ENCODE measurements at places on chromosomes 3 and 15.

DNA sequence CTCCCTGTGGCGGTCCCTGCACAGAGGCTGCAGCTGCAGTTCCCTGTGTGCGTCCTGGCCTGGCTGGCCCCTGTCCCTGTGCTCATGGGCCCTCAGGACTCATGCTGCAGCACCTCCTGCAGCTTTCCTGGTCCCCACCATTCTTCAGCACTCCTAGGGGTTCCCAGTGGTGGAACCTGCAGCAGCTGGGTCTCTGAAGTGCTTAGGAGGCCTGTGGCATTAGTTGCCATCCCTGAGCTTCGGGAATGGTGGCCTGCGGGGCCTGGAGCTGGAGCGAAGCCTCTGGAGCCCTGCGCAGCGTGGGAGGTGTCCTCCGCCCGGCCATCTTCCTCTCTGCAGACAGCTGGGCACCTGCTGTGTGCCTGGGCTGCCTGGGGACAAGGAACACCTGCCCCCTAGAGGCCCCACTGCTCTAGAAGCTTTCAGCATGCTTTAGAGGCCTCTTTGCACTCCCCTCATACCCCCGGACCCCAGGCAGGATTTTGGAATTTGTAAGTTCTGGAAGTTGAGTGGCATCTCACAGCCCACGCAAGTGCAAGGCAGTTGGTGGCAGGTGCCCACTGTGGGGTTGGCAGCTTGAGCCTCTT, 13.1 kb downstream of the PLXNA1 start:
- no peak for DNase-seq

- no peak for DNase-seq
These were observed 273.1 kb downstream of the FOXP1 start for GRCh38 chr3:71310359-71310979.

DNA sequence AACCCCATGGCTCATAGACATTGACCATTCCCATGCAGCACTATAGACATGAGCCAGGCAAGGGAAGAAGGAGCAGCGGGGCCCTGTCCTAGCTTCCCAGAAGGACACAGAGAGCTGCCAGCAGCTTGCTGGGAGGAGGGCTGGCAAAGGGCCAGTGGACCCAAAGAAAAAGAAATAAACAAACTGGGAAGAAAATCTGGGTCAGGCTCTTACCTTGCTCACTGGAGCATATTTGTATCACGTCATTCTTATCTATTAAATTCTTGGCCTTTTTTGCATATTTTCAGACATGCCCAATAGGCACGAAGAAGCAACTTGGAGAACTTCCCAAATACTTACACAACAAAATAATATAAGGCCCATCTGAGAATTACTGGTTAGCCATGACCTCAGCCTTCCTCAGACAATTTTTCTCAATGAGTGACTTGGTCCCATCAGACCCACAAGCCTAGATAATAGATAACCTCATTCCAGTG, 28.4 kb downstream of the RASGRP1 start:
- DNase-seq: no peak

DNA sequence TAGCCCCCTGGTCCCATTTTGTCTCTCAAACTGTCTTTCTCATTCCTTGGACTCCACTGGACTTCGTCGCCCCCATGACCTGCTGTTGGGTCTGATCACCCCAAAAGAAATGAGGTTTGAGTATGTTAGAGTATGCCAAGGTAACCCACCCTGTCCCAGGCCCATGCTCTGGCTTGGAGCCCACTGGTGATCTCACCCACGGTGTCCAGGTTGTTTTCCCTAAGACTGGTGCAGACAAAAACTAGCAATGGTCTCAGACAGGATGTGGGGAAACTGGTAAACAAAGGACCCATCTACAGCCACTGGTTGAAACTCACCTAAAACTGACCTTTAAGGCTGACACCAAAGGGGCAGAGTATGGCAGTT, 38.9 kb downstream of the EFCAB12 start:
- DNase-seq: no peak

- no peak for DNase-seq
These were observed 34.3 kb downstream of the FAIM start for GRCh38 chr3:138642927-138643253.

DNA sequence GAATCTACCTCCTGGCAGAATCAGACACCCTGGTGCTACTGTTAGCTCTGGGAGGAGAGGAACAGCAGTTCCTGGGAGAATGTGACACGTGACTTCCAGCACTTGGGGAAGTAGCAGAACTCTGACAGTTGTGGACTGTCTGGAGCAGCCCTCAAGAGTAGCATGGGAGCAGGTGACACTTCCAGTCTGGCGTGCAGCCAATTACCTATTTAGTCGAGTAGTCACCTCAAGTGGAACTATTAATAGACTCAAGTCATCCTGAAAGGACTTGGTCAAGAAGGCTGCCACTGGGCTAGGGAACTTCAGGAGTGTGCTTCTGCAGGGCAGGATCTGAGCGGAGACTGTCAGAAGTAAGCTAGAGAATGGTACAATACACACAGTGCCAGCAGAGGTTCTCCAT, 62.3 kb downstream of the MTHFS start:
- no peak for DNase-seq

DNA sequence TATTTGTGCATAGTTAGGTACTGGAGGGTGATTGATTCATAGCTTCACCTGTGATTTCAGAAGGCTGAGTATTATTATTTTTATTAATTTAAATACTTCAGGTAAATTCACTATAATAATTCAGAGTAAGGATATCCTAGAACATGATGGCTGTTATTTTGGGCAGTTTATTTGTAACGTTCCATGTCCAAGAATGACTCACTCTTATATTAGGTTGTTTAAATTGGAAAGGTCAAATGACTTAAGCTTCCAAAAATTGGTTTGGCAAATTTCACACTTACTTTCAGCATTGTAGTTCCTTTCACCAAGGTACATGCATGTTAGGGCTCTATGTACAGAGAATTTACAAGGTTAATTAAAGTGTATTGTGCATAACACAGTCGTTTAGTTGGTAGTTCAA, 120.2 kb downstream of the EPHA3 start:
- DNase-seq: no peak

DNA sequence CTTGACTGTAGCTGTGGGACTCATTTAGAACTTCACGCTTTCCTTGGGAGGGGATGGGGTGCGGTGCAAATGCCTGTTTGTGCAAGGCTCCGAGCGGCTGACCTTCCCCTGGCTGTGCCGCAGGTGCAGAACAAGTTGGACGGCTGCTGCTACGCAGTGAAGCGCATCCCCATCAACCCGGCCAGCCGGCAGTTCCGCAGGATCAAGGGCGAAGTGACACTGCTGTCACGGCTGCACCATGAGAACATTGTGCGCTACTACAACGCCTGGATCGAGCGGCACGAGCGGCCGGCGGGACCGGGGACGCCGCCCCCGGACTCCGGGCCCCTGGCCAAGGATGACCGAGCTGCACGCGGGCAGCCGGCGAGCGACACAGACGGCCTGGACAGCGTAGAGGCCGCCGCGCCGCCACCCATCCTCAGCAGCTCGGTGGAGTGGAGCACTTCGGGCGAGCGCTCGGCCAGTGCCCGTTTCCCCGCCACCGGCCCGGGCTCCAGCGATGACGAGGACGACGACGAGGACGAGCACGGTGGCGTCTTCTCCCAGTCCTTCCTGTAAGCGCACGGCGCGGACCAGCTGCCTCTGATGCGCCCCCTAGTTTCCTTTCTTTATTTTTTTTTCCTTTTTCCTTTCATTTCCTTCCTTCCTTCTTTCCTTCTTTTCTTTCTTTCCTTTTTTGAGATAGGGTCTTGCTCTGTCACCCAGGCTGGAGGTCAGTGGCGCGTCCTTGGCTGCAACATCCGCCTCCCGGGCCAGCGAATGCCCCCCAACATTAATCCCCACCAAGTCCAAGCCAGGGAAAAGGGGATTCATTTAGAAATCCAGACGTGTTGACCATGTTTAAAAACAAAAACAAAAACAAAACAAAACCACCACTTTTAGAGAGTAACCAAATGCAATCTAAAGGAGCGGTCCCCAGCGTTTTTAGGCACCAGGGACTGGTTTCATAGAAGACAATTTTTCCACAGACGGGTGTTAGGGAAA, 42.7 kb downstream of the EIF2AK4 start:
- no peak for DNase-seq

GRCh38 chr3:184368586-184369183, 7.2 kb downstream of the POLR2H start:
- no peak for DNase-seq

- DNase-seq: no peak
These were observed 121.7 kb downstream of the ZMAT3 start for GRCh38 chr3:178949896-178950295.

DNA sequence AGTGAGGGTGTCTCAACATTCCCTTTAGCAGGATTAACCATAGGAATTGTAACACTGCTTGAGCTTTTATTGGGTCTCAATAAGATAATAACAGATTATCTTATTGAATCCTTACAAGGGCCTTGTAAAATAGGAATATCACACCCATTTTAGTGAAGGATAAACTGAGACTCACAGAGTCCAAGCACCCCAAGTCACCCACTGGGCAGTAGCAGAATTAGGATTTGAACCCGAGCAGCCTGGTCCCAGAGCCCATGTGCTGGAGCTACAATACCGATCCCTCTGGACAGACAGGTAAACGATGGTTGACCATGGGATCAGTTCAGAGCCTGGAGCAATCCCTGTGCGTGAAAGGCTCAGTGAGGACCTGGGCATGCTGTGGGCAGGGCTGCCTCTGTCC, 56.3 kb upstream of the MRPS22 start:
- no peak for DNase-seq

DNA sequence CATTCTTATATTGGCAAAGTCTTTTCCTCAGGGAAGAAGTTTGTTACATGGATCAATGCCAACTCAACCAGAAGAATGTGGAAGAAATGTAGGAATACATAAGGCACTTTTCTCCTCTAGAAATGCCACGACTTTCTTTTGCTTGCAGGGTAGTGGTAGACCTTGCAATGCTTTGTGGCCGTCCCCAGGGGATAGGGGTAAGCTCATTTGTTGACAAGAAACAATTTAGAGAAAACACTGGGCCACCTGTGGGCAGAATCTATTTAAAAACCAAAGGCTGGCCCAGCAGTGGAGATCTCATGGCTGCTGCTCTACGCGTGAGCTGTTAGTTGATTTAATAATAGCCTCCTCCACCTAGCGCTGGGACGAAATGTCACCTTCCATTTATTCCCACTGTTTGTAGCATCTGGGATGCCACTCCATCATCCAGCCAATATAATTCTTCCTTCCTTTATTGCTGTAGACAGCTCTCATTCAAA, 64.6 kb upstream of the PFN2 start:
- DNase-seq: no peak

GRCh38 chr15:49232236-49232806, 62.3 kb downstream of the GALK2 start:
- no peak for DNase-seq

GRCh38 chr15:70323111-70323851, 225.6 kb upstream of the TLE3 start:
- no peak for DNase-seq

- DNase-seq: no peak
These were observed 5.3 kb downstream of the DVL3 start for GRCh38 chr3:184160456-184160855.

- no peak for DNase-seq
These were observed 56.6 kb upstream of the CTDSPL2 start for GRCh38 chr15:44370830-44371229.

DNA sequence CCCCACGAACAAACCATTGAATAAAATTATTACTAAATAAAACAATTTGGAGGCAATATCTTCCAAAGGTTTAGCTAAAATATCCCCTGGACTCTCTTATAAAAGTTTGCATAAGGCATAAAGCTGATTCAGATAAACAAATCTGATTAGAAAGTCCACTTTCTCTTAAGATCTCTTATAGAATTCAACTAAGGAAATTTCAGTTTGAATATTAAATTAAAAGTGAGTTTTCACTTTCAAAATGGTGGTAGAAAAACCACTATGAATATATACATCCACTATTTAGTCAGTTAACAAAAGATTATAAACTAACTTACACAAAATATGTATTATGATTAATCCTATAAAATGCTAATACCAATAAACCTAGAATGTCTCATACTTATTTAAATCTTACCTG, 424.9 kb downstream of the MECOM start:
- no peak for DNase-seq

DNA sequence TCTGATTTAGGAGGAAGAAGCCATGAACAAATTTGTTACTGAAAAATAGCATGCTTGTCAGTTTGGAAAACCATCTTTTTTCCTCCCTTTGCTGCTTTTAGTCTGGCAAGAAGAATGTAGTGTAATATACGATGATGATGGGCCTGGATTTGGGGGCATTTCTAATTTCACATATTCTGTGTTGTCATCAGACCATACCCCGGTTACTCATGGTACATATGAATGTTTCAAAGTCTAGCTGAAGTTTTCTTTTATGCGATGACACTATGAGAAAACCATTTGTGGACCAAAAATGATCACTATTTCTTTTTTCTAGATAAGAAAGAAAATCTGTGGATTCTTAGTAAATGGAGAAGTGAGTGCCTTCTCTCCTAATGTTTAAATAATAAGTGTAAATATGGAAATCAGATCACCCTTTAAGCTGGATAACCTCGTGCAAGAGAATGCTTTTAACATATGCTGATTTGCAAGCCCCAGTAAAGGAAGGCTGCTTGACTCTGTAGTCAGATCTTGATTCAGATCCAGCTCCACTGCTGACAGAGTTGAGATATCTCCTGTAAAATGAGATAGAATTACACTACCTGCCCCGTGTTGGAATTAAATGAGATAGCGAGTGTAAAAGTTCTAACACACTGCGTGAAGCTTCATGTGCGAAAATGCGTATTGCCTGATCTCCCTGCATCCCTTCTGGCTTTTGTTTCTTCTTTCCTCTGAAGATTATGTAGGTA, 3.0 kb downstream of the MEF2A start:
- no peak for DNase-seq

- no peak for DNase-seq
These were observed 317.4 kb upstream of the LRRFIP2 start for GRCh38 chr3:37491776-37492175.

DNA sequence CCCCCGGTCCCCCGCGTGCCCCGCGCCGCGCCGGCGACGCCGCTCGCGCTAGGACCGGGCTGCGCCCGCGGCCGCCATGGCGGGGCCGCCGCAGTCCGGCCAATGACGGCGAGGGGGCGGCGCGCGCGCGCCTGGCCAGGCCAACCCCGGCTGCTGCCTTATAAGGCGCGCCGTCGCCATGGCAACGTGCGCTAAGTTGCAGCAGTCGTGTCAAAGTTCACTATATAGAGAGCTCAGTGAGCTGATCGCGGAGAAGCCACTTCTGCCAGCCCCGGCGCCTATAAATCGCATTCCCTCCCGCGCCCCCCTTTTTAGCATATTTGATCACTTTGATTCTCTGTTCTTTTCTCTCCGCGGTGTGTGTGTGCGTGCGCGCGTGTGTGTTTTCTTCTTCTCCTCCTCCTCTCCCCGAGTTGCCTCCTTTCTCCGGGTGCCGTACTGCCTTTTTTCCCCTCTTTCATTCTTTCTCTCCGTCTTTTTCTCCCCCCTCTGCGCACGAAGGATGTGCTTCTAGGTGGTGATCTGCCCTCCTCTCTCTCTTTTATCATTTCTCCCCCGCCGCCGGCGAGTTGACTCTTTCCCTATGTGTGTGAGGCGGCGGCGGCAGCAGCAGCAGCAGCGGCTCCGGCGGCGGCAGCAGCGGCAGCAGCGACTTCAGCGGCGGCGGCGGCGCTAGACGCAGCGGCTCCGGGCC, at the start of gene NR2F2:
Gene NR2F2 (plus strand): TSS at position 251 of the 694 bp plus-strand sequence. CDS start 1,406 bp downstream, outside the sequence.
- DNase-seq: no peak

- no peak for DNase-seq
These were observed 10.3 kb downstream of the TM2D3 start for GRCh38 chr15:101641894-101642293.

GRCh38 chr3:20125897-20126296, 60.1 kb downstream of the SGO1 start:
- DNase-seq: no peak

- no peak for DNase-seq
These were observed 551 bp downstream of the PML start for GRCh38 chr15:73994912-73995622.

Measured in stimulated activated CD8-positive, alpha-beta memory T cell treated with anti-CD3 and anti-CD28 coated beads, Interleukin-4, amount 100 ng/mL, for 4 hours (primary cell).